ENCODE measurements at places on chromosomes 3 and 15. TPM values are rescaled to one million over a fixed set of nuclear protein-coding genes. Genes with fewer than 3 reads are reported as not detected.

The GASK1A gene
- total RNA-seq = not detected

The CNTN4 gene
- not detected for total RNA-seq

The PLA2G4D gene
- 1.4 TPM for total RNA-seq

The LDHAL6B gene
- not detected for total RNA-seq

The PLD1 gene
- 32.5 TPM for total RNA-seq

The CIDEC gene
- not detected for total RNA-seq

The RASL12 gene
- total RNA-seq = not detected

DNA sequence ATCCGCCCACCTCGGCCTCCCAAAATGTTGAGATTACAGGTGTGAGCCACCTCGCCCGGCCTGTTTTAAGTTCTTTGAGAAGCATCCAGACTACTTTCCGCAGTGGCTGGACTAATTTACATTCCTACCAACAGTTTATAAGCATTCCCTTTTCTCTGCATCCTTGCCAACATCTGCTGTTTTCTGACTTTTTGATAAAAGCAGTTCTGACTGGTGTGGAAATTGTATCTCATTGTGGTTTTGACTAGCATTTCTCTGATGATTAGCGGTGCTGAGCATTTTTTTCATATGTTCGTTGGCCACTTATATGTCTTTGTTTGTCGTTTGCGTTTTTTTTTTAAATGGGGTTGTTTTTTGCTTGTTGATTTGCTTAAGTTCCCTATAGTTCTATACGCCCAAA lies 208.4 kb upstream of the DPPA4 start:
- H3K36me3 ChIP-seq = no peaks in the 10 kb centered on the region
- H3K4me3 ChIP-seq = no peak overlapping the region
- no peak overlapping the region for H3K27ac ChIP-seq
- H3K27me3 ChIP-seq = no peaks in the 10 kb centered on the region
- H3K4me1 ChIP-seq = no peaks in the 10 kb centered on the region
- DNase-seq = no peak

- H3K4me1 ChIP-seq = peaks cover 9% of the 10 kb centered on the region
- H3K36me3 ChIP-seq = no peaks in the 10 kb centered on the region
- no peak overlapping the region for H3K4me3 ChIP-seq
- no peaks in the 10 kb centered on the region for H3K27me3 ChIP-seq
- H3K27ac ChIP-seq = no peak overlapping the region
These were observed 61.7 kb upstream of the GLCE start for GRCh38 chr15:69098771-69099170.

GRCh38 chr3:8182904-8183303 lies 318.7 kb upstream of the LMCD1 start:
- no peaks in the 10 kb centered on the region for H3K4me1 ChIP-seq
- H3K36me3 ChIP-seq = no peaks in the 10 kb centered on the region
- H3K27me3 ChIP-seq = no peaks in the 10 kb centered on the region
- no peak overlapping the region for H3K4me3 ChIP-seq
- no peak for DNase-seq

DNA sequence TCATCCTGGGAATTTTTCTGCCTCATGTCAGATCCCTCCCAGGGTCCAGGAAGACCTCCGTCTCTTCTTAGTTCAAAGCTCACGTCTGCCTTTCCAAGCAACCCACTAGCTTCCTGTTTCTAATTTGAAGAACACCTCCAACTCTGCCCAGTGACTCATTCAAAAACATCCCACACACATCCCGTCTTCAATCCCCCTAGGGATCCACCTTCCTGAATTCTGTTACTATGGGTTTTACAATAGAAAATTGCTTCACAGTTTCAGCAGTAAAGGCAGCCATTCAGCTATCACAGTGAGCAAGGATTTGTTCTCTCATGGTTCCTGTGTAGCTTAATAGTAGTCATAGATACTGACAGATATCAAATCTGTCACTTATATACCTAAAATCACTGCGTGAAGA lies 308.3 kb upstream of the CCDC54 start:
- DNase-seq = no peak
- no peaks in the 10 kb centered on the region for H3K4me1 ChIP-seq
- H3K36me3 ChIP-seq = no peaks in the 10 kb centered on the region
- no peaks in the 10 kb centered on the region for H3K27me3 ChIP-seq
- H3K4me3 ChIP-seq = no peak overlapping the region
- no peak overlapping the region for H3K27ac ChIP-seq

DNA sequence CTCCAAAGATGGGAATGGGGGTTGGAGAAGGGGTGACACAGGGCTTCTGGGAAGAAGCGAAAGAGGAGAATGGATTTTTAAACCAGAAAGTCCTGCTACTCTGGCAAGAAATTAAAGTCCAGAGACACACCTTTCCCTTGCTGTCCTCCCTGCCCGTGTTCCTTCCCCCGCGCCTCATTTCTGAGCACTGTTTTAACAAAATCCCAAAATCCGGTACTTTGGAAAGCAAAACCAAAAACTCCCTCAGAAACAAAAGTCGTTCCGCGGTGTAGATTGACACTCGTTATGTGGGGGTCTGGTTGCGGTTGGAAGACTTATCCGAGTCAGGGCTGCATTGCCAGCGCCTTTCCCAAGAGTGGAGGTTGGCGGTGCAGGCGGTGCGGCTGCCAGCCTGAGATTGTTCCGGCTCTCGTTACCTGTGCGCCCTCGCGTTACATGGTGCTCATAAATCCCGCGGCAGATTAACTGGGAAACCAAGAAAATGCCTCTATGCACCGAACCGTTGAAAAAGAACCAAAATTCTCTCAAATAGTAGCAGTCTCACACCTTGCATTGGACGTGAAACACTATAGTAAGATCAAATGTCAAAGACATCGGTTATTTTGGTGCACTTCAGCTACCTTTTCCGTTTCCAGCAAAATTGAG lies 217.7 kb downstream of the MEIS2 start:
- no peaks in the 10 kb centered on the region for H3K36me3 ChIP-seq
- H3K4me1 ChIP-seq = no peaks in the 10 kb centered on the region
- no peaks in the 10 kb centered on the region for H3K27me3 ChIP-seq
- H3K27ac ChIP-seq = no peak overlapping the region
- no peak overlapping the region for H3K4me3 ChIP-seq

- no peaks in the 10 kb centered on the region for H3K36me3 ChIP-seq
- H3K4me1 ChIP-seq = no peaks in the 10 kb centered on the region
- DNase-seq = no peak
- no peak overlapping the region for H3K4me3 ChIP-seq
- no peaks in the 10 kb centered on the region for H3K27me3 ChIP-seq
These were observed 478.9 kb upstream of the GOLIM4 start for GRCh38 chr3:168574455-168575158.

GRCh38 chr3:100913870-100914648 lies 79.2 kb downstream of the ABI3BP start:
- DNase-seq = no peak
- no peak overlapping the region for H3K4me3 ChIP-seq
- no peaks in the 10 kb centered on the region for H3K36me3 ChIP-seq
- no peak overlapping the region for H3K27ac ChIP-seq
- no peaks in the 10 kb centered on the region for H3K4me1 ChIP-seq
- H3K27me3 ChIP-seq = no peaks in the 10 kb centered on the region

DNA sequence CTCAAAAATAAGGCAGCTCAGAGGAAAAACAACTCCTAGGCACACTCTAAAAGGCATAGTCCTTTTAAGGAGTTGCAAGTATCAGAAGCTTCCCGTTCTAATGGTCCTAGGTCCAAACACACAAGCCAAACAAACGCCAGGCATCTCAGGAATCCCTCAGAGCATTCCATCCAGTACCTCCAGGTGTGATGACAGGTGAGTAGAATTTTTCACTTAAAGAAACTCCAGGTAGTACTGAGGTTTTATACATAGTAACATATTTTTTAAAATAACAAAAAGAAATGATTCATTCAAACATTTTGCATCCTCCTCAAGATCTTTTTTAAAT lies 1092.3 kb downstream of the TUSC7 start:
- H3K4me1 ChIP-seq = no peaks in the 10 kb centered on the region
- H3K4me3 ChIP-seq = no peak overlapping the region
- no peak overlapping the region for H3K27ac ChIP-seq
- H3K27me3 ChIP-seq = peaks cover 2% of the 10 kb centered on the region
- H3K36me3 ChIP-seq = no peaks in the 10 kb centered on the region

- H3K36me3 ChIP-seq = no peaks in the 10 kb centered on the region
- 0 out of 2 replicates have a peak, but pooled peaks cover 3% of the 10 kb centered on the region for H3K27me3 ChIP-seq
- H3K4me3 ChIP-seq = no peak overlapping the region
- H3K27ac ChIP-seq = no peak overlapping the region
- no peaks in the 10 kb centered on the region for H3K4me1 ChIP-seq
These were observed 200.5 kb downstream of the CLSTN2 start for GRCh38 chr3:140135461-140135860.

- H3K36me3 ChIP-seq = no peaks in the 10 kb centered on the region
- H3K27me3 ChIP-seq = no peaks in the 10 kb centered on the region
- H3K4me3 ChIP-seq = no peak overlapping the region
- DNase-seq = no peak
- no peak overlapping the region for H3K27ac ChIP-seq
These were observed 21.2 kb downstream of the ZNF860 start for GRCh38 chr3:32002561-32003368.

DNA sequence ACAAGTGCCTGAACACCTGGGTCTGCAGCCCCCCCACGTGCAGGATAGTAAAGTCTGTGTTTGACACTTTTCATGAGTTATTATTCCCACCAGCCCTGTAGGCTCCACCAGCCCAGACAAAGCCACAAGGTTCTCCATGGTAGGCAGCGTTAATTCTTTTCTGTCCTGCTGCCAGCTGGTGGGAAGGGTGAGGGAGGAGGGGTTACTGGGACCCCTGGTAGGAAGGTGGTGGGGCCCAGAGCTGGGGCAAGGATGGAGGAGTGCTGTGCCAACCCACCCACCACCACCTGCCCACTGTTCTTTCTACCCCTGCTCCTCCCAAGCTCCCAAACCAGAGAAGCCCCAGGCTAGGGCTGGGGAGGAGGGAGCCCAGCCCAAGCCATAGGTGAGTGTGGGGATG lies 20.8 kb upstream of the SEMA3F start:
- no peak for DNase-seq
- no peaks in the 10 kb centered on the region for H3K36me3 ChIP-seq
- no peak overlapping the region for H3K4me3 ChIP-seq
- no peaks in the 10 kb centered on the region for H3K27me3 ChIP-seq

DNA sequence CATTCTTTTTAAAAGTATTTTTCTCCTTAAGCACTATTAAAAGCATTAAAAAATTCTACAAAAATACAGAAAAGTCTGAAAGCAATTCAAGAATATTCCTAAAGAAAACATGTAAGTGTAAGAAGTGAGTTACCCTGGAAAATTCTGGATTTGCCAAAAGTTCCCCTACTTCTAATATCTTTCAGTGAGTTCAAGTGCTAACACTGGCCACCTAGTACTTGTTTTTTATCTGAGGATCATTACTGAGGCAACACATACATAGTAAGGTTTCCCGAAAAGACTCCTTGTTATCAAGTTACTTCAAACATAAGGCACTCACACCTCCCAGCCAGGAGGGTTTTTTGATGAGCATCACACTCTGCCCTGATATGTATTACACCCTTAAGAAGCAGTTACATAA lies 158.4 kb downstream of the TIGIT start:
- no peaks in the 10 kb centered on the region for H3K27me3 ChIP-seq
- H3K36me3 ChIP-seq = no peaks in the 10 kb centered on the region
- H3K27ac ChIP-seq = no peak overlapping the region
- DNase-seq = no peak
- no peaks in the 10 kb centered on the region for H3K4me1 ChIP-seq

DNA sequence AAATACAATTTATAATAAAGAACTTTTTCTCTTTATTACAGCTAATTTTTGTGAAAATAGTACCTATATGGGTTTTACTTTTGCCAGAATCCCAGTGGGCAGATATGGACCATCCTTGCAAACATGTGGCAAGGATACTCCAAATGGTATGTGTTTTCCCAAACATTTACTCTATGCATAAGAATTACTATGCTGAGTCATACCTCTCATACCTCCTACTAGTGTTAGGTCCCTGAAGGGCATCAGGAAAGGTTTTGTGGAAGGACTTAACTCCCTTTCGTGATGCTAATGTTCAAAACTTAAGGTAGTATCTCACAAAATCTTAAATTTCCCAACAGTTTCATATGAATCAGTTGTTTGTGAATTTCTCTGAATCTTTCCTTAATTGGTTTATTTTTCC lies 21.3 kb downstream of the ADGRG7 start:
- H3K4me3 ChIP-seq = no peak overlapping the region
- no peaks in the 10 kb centered on the region for H3K36me3 ChIP-seq
- H3K27me3 ChIP-seq = no peaks in the 10 kb centered on the region
- H3K27ac ChIP-seq = no peak overlapping the region
- no peaks in the 10 kb centered on the region for H3K4me1 ChIP-seq
- no peak for DNase-seq

DNA sequence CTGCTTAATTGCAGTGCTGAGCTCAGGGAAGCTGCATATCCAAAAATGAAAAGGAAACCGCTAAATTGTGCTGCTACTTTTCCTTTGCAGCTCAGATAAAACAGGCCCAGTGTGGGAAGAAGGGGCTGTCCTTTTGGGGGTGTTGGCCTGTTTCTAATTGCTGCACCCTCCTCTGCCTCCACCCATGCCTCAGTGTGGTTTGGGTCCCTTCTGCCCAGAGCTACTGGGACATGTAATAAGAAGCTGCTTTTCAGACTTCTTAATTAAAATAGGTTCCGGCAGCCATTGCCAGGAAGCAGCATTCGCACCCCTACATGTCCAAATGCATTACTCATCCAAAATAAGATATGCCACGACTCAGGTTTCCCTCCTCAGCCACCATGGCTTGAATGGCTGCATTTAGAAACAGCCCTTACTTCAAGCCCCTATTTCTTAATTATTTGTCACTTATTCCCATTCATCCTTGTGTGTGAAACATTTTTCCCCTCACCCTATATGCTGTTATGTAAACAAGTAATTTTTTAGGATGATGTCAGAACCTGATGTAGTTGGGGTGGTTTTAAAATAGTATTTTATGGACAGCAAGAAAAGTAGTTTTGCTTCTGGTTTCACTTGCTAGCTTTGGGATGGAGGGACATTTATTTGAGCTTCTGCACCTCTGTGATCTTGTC lies 235.9 kb upstream of the CTDSPL start:
- DNase-seq = no peak
- no peak overlapping the region for H3K4me3 ChIP-seq
- H3K27me3 ChIP-seq = peaks cover 70% of the 10 kb centered on the region

DNA sequence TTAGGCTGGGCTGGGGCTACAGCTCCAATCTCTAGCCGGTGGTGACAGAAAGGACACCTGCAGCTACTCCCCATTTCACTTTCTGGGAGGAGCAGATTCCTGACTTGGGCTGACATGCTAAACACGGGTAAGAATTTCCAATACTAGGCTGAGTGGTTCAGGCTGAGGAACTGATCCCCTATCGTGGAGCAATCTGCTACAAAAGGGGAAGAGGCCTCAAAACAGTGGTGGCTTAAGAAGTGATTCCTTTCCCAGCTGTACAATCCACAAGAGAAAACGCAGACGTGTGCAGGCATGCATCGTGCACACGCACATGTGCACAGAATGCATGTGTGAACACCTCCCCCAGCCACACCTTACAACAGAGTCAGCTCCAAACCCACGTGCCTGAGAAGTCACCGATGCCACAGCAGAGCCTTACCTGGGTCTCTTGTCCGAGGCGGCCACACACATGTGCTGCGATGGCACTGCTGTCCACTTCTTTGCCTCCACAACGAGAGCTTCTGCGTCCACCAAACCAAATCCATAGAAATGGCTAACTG lies 86.7 kb upstream of the SNRPA1 start:
- DNase-seq = no peak
- H3K27me3 ChIP-seq = no peaks in the 10 kb centered on the region
- no peak overlapping the region for H3K27ac ChIP-seq
- no peak overlapping the region for H3K4me3 ChIP-seq
- no peaks in the 10 kb centered on the region for H3K4me1 ChIP-seq

GRCh38 chr3:31636694-31637442 lies 104.1 kb downstream of the STT3B start:
- no peak for DNase-seq
- H3K4me1 ChIP-seq = no peaks in the 10 kb centered on the region
- no peaks in the 10 kb centered on the region for H3K27me3 ChIP-seq
- H3K36me3 ChIP-seq = no peaks in the 10 kb centered on the region

- no peak for DNase-seq
- no peaks in the 10 kb centered on the region for H3K4me1 ChIP-seq
- H3K27ac ChIP-seq = no peak overlapping the region
- H3K4me3 ChIP-seq = no peak overlapping the region
- H3K36me3 ChIP-seq = peaks cover 2% of the 10 kb centered on the region
These were observed 16.8 kb downstream of the NUP210 start for GRCh38 chr3:13403213-13403819.

Measured in PC-9 (cell line).